ENCODE measurements at places on chromosomes 16 and 17. TPM values are rescaled to one million over a fixed set of nuclear protein-coding genes. Genes with fewer than 3 reads are reported as not detected.

The PIMREG gene
- polyA plus RNA-seq: 20.2 TPM

DNA sequence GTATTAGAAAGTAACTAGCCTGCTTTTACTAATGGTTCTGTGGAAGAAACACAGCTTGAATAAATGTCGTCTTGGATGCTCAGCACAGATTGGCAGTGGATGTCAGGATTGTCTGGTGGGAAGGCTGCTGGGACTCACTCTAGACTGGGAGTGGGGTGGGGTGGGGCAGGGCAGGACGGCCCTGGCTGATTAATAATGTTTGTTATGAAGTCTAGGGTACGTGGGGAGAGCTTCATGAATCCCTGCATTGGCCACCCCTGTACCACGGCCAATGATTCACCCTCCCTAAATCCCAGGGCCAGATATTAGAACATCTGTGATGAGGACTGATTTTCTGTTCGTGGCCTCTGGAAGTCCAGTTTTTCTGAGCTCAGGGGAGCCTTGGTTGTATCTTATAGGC is 421.0 kb downstream of the WWOX start:
- no peak for DNase-seq

- DNase-seq: no peak
Observed at GRCh38 chr16:87762071-87762571, 3.7 kb downstream of the KLHDC4 start.

- DNase-seq: no peak
Observed at GRCh38 chr16:89195521-89196171, 4.7 kb downstream of the SLC22A31 start.

DNA sequence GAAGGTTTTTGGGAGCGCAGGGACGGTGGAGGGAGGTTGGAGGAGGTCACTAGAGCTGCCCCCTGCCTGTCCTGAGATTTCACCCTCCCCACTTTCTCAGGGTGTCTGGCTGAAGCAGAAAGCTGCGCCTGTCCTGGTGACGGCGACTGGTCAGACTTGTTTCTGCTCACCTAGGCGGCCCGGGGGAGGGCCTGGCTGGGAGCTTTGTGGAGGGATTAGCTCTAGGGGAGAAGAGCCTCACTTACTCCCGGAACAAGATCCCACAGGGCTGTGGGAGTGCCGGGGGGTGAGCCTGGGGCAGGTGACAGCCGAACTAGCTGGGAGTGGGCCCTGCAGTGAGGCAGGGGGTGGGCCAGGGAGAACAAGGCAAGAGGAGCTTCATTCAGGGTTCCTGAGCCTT is 11.5 kb downstream of the NHERF1 start:
- DNase-seq: no peak

DNA sequence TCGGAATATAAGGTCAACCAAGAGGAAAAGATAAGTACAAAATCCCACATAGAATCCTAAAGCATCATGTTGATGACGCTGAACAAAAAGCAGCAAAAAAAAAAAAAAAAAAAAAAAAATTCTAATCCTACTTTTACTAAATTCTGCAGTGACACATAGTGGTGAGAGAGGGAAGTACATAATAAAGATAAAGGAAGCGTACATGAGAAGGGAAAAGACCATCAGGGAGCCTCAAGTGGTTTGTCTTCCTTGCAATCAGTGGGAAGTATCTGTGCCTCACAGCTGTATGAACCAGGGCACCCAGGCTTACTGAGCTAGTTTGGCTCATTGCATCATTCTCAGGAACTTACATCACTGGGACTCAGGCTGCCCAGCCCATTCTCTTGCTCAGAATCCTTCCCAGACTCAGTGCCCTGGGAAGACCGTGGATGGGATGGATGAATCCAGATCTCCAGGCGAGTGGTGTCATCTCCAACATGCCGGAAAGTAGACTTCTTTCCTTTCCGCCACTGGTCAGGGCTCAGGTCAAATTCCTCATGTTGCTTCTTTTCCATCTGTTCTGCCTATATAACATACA is 21.2 kb downstream of the SMG6 start:
- DNase-seq: peak; percentile 47
